Left ventricle myocardium inferior (tissue), 1 donor: ENCODE measurements at places on chromosomes 1 and 21. TPM values are rescaled to one million over a fixed set of nuclear protein-coding genes. Genes with fewer than 3 reads are reported as not detected.

GRCh38 chr1:177170756-177171535 is at the start of gene BRINP2:
BRINP2 (plus strand) TSS chr1:177170958; CDS start chr1:177229877, 58,919 bp downstream.
- peak; percentile 47 for DNase-seq

The PDIK1L gene
- total RNA-seq: 4.2 TPM

The NOTCH2NLA gene
- total RNA-seq: 9.3 TPM

DNA sequence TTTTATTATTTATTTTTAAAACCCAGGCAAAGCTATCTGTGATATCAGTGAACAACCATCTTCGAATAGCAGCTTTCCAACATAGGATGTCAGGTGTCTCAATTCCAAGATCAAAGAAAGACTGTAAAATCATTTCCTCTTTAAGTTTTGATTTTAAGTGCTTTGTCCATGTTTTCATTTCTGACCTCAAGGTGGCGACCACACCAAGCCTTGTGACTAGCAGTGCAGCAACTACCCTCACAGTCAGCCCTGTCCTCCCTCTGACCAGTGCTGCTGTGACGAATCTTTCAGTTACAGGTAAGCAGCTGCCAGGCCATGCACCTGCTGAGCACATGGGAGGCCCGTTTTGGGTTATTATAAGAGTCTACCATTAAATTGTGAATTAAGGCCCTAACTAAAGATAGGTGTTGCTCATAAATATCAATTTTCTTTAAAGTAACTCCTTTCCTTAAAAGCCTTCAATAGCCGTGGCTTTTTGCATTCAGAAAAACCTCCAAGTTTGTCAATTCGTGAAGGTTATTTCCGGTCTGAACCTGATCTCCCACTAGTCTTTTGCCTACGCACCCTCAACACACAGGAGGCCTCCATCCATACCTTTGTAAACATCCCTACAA is 117.0 kb downstream of the CD247 start:
- no peak for DNase-seq

GRCh38 chr1:201473296-201473695 is 4.3 kb upstream of the PHLDA3 start:
- no peak for DNase-seq

- DNase-seq: no peak
Observed at GRCh38 chr1:172514108-172514507, 18.8 kb upstream of the SUCO start.

DNA sequence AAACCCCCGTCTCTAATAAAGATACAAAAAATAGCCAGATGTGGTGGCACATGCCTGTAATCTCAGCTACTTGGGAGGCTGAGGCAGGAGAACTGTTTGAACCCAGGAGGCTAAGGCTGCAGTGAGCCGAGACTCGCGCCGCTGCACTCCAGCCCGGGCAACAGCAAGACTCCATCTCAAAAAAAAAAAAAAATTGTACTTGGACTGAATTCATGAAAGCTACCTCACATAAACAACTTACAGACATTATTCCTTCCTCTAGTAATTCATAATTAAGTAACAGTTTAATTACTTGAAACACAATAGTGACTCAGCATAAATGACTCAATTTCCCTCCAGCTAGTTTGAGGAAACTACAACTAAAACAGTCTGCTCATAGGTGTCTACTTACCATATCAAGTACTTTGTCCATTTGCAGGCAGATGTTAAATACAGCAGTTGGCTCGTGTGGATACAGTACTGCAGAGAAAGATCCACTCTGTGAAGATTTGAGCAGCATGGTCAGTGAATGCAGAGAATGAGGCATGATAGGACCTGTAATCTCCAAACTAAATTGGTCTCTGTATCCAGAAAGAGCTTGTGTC is 9.4 kb downstream of the DONSON start:
- DNase-seq: no peak

The SHISAL2A gene
- not detected for total RNA-seq

The ADAMTS4 gene
- total RNA-seq: 14.1 TPM

DNA sequence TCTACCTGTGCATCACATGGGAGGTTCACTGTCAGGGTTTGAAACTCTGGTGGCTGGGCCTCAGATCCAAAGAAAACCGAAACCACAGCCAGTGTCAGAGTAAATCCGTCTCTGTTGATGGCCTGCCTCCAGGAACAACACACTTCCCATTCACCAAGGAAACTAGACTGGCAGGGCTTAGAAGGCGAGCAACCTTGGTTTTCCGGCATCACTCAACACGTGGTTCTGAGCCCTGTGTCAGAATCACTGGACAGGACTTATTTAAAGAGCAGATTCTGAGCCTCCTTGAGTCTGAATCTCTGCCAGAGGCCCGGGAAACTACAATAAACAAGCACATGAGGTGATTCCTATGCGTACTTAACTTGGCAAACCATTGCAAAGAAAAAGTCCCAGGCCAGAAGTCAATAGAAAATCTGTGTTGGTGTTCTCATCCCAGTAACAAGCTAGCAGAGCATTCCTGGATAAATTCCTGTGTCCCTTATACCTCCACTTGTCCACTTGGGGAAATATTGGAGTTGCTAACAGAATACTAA is 70.0 kb downstream of the KCTD3 start:
- DNase-seq: no peak

GRCh38 chr1:65412984-65413375 is 7.5 kb upstream of the LEPR start:
- DNase-seq: no peak

- DNase-seq: no peak
Observed at GRCh38 chr21:16377120-16377658, 647.4 kb downstream of the USP25 start.

The DMBX1 gene
- not detected for total RNA-seq

The NOS1AP gene
- 6.2 TPM for total RNA-seq

- DNase-seq: no peak
Observed at GRCh38 chr1:58480191-58480590, 66.3 kb downstream of the OMA1 start.

DNA sequence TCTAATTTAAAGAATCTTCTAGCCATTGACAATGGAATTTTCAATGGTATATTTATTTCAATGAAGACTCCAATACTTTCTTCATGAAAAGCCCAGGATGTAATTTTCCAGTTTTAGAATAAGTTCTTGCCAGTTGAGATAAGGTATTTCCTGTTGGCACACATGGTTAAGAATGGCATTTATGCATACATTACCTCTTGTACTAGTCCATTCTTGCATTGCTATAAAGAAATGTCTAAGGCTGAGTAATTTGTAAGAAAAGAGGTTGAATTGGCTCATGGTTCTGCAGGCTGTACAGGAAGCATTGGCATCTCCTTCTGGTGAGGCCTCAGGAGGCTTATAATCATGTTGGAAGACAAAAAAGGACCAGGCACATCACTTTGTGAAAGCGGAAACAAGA is 1179.6 kb downstream of the AMY1C start:
- DNase-seq: no peak

The SPRR2G gene
- not detected for total RNA-seq

DNA sequence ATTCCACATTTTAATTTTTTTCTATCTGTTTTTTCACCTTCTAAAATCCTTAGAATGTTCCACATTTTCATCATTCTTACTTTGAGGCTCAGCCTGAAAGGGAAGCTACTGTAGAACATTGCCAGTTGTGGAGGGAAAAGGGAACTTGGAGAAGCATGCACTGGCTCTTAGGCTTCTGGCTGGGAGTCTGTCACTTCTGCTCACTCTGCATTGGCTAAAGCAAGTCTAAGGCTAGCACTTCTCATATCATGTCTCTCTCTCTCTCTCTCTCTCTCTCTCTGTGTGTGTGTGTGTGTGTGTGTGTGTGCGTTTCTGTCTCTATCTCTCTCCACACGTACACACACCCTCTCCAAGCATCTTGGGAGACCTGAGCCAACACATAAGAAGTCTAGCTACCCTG is 49.6 kb upstream of the ADAR start:
- DNase-seq: no peak

The ADORA3 gene
- 3.1 TPM for total RNA-seq

DNA sequence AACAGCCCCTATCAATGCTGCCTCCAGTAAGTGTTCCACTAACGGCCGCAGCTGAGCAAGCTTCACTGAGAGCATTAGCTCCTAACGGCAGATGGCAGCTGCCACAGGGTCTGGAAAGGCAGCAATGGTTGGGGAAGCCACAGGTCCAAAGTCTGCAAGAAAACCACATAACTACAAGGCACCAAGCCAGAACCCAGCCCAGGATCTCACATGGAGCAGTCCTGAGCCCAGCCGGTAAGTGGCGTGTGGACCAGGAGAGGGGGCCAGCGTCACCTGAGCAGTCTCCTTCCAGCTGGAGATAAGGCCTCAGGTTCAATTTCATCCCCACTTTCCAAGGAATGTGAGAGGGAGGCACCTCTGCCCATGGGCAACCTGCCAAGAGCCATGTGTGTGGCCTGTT is 13.2 kb downstream of the SYT2 start:
- no peak for DNase-seq

DNA sequence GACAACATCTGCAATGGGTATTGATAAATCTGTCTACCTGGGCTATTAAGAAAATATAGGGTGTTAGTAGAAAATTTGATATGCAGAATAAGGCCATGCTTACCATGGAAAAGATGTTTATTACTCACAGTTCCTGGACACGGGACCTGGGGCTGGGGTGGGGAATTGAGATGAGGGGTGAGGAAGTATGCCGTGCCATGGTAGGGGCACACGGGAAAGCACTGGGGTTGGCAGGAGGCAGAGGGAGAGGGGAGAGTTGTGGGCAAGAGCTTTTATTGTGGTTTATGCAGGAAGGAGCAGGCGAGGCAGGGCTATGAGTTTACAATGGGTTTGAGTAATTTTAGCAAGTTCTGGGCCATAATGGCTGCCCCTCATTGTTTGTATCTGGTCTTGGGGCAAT is 493.8 kb downstream of the SIPA1L2 start:
- no peak for DNase-seq

The LDLRAD1 gene
- not detected for total RNA-seq
